ENCODE measurements at places on chromosomes 1 and 21. TPM values are rescaled to one million over a fixed set of nuclear protein-coding genes. Genes with fewer than 3 reads are reported as not detected.
A peak's percentile ranks its signal among the peaks of the same experiment; 100 is the strongest.

- DNase-seq, result no peak
Measured at GRCh38 chr1:241596633-241597032, 43.5 kb downstream of the CHML start.

DNA sequence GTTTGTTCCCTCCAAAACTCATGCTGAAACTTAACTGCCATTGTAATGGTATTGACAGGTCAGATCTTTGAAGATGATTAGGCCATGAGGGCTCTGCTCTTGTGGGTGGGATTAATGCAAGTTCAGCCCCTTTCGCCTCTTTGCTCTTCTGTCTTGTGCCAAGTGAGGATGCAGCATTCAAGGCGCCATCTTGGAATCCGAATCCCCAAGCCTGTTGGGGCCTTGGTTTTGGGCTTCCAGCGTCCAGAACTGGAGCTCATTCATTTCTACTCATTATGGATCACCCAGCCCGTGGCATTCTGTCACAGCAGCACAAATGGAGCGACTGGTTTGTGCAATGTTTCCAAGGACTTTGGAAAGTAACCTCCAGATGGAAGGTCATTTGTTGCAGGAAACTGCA lies 5.6 kb downstream of the TTC34 start:
- DNase-seq, result no peak

- no peak for DNase-seq
Measured at GRCh38 chr1:47230692-47231300, 1.2 kb downstream of the TAL1 start.

DNA sequence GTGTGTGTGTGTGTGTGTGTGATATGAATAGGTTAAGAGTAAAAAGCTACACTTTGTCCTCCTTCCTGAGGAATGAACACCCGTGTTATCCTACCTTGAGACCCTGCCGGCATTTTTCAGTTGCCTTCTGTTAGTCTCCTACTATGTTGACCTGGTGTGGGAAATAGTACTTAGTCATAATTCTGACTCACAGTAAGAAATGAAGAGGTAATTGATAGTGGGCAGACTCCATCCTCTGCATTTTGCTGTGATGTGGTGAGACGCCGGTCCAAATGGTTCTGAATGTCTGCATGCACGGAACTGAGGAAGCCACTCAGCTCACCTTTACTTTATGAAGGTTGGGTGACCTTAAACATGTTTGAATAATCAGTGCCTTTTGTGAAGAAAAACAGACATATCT lies 12.6 kb downstream of the CD101 start:
- no peak for DNase-seq

DNA sequence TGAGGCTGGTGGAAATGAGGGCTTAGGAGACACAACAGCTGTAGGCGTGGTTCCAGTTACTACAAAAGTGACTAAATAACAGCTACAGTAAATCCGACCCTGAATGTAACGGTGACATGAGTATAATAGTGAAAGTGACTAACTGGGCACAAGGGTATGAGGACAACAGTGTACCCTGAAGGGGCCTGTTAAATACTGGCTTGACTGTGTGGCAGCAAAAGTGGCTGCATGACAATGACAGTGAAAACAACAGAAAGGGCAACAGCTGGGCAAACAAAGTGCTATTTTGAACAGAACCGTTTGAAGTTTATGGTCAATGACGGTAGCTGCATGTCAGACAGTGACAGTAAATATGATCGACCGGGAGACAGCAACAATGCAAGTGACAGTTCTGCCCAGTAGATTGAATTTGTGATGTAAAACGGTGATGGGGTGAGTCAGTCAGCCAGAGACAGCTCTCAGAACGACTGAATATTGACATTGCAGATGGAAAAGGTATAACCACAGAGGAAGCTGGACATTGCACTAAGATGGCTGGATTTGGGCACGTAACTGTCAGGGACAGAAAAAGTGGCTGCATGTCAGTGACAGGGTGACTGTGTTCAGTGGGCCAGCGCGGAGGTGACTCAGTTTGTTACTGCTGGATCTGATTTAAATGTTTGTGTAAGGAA lies 1.2 kb upstream of the ZBTB40 start:
- no peak for DNase-seq

DNA sequence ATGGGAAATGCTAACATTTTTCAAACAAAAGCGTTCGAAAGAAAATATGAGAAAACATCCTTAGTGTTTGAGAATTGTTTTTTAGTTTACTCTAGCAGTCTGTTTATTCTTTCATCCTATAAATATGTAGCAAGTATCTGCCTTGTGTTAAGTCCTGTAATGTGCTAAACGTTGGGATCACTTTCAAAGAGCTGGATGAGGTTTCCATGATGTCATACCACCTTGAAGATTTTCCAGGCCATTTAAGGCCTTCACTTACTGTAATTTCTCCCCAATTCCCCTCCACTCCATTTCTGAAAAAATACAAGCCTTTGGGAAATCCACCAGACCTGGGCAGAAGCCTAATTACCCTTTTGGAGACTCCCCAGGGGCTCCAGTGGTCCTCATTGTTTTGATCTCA lies 24.2 kb upstream of the CTBS start:
- DNase-seq, result no peak

DNA sequence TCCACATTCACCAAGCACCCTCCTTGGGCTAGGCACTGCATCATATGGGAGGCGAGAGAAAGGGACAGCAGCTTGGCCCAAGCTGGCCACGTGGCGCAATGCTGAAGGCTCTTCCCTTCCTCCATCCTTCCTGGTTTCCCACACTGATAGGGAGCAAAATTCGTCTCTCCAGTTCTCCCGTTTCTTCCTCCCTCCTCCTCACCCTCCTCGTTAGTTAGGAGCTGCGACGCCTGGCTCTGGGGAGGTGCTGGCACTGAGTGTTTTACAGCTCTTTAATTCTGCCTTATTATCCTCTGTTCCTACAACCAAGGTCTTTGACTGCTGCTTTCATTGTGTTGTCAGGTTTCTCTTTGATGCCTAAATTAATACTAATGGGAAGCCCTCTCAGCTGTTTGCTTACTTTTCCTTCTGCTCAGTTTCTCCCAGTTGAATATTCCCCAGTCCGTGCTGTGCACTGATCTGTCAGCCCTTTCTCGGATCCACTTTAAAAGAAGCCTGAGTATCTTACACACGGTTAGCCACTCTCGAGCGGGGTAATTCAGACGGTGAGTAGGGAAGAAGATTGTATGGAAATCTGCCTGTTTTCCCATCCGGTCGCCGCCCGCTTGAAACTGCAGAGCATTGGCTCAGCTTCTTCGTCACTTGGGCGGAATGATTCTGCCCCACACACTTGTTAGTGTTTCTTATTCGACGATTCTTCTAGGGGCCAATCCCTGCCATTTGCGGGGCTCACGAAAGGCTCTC lies 56.2 kb upstream of the SMYD2 start:
- peak; percentile 10 for DNase-seq

- DNase-seq, result no peak
Measured at GRCh38 chr1:43358121-43358745, 548 bp upstream of the CDC20 start.

DNA sequence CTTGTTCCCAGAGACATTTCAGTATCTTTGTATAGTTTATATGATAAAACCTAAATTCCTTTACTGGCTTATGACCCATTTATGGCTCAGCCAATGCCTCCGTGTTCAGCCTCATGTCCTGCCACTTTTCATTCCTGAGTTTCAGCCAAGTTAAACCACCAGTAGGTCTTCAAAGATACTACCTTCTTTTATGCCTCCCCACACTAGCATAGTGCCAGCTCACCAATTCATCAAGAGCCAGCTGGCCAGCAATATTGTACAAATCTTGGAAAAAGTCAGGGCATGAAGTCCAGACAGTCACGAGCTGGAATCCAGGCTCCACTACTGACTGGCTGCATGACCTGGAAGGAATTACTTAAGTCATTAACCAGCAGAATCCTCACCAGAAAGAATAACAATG lies 446.0 kb downstream of the GPATCH2 start:
- DNase-seq, result no peak

DNA sequence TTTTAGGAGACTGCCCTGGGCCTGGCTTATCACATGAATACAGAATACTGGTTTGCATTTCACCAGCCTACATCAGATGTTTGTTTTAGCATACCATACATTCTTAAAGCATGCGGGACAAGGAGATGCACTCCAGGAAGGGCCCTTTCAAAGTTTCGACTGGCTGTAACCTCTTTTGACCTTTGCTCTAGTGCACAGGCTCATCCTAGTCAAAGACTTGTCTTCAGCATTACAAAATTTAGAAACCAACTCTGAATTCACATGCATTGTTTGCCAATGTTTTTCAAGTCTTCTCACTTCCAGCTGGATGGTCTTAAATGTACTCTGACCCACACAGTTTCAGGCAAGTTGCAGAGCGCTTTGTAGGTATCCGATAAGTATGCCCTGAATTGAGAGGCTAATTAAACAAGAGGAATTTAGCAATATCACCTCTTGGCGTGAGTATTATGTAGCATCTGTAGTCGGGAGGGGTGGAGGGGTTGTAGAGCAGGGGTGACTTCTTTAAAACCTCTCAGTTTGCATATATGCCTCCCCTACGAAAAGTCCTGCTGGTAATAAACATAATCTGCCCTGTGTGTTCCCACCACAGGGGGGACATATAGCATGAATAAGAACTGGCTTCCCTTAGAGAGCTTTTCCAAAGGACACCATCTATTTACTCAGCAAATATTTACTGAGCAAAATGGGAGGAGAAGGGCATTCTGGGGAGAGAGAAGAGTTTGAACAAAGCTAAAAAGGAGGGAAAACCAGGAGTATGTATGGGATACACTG lies 24.4 kb upstream of the AHCYL1 start:
- DNase-seq, result no peak

DNA sequence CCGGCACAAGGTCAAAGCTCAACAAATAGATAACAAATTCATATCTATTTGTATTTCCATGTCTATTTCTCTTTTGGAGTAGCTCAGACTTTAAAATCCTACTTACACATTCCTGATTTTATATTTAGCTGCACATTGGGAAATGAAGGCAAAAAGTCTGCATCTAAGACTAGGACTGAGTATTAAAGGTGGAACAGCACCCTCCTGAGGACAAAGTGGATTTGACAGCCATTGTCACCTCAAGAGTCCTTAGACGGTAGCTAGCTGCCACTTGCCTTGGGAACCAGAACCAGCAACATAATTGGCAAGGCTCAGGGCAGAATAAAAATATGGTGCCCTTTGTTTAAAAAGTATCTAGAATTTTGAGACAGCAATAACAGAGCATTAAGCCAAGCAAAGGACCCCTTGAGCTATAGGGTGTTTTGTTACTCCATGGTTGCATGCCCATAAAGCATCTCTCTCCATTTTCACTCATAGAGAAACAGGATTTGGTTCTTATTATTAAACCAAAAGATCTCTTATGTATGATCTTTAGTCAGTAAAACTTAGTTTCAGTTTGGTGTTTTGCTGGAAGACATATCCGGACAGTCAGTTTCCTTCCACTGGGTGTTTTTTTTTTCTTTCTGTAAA lies 30.0 kb upstream of the SGIP1 start:
- DNase-seq, result no peak

DNA sequence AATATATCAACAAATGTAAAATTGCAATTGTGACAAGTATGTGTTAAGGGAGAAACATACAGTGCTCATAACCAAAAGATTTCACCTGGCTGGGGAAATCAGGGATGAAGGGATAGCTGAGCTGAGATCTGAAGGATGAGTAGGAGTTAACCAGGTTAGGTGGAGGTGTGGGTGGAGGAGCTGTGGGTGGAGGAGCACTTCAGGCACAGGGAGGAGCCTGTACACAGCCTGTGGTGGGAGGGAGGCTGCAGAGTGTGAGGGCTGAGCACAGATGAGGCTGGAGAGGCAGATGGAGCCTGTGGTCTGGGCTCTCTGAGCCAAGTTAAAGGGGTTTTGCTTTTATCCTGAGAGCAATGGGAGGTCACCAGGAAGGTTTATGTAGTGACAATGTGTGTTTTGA lies 111.9 kb downstream of the XCL2 start:
- DNase-seq, result no peak

- no peak for DNase-seq
Measured at GRCh38 chr1:92442351-92442750, 44.4 kb downstream of the GFI1 start.

GRCh38 chr1:183195142-183195574 lies 9.1 kb downstream of the LAMC2 start:
- DNase-seq, result no peak

- no peak for DNase-seq
Measured at GRCh38 chr1:228315484-228315944, 91.1 kb downstream of the TRIM11 start.

DNA sequence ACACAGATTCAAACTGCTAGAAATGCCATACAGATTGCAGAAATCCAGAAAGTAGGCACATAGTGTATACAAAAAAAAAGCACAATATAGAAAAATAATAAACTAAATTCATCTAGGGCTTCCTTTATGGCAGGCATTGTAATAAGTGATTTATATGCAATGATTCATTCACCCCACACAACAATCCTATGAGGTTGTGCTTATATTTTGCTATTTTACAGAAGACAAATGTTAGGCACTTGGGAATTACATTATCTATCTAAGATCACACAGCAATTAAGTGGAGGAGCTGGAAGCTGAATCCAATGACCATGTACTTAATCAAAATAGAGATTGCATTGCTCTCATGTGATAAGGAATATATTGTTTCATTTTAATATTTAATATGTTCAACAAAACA lies 225.7 kb upstream of the KCNK2 start:
- no peak for DNase-seq

DNA sequence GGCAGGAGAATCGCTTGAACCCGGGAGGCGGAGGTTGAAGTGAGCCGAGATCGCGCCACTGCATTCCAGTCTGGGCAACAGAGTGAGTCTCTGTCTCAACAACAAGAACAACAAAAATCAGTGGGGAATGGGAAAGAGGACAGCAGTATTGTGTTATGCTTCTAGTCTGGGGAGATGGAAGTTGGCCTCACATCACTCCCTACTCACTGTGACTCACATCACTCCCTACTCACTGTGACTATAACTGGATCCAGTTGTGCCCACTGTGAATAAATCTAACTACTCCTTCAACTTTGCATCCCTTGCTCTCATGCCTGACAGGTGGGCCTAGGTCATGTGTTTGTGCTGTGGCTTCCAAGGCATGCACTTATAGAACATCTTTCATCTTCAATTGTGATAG lies 285.4 kb upstream of the USP24 start:
- DNase-seq, result no peak

- no peak for DNase-seq
Measured at GRCh38 chr1:78519446-78519845, 28.7 kb downstream of the PTGFR start.

DNA sequence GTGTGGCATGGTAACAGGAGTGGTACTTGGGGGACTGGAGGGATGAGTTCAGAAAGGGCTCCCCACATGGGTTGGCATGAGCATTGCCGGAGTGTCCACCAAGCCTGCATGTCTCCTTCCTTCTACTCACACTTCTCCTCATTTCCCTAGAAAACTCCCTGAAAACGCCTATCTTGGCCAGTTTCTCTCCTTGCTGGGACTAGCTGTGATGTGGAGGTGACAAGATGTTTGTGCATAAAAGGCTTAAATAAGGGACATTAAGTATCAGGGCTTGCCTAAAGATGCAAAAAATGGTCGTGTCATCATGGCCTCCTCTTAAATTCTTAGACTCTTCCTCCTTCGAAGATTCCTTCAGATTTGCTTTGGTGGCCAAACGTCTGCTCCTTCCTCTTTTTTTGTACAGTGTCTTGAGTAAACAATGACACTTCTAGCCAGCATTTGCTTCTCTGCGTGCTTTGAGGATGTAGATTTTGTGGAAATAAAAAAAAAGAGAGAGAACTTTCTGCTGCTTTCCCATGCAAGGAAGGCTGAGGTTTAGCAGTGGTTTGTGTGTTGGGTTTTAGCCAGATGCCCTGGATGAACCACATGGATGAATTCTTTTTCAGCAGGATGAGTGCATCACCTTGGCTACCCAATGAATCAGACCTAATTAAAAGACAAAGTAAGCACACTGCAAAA lies 239.1 kb upstream of the IRF2BP2 start:
- no peak for DNase-seq

The PLXNA2 gene
- polyA plus RNA-seq, result 30.1 TPM

The PERM1 gene
- 0.14 TPM for polyA plus RNA-seq

The LAX1 gene
- polyA plus RNA-seq, result 0.31 TPM

The PTPRU gene
- 17.0 TPM for polyA plus RNA-seq

The ICOSLG gene
- polyA plus RNA-seq, result 3.0 TPM

The C8A gene
- not detected for polyA plus RNA-seq

Measured in right lung (tissue), 10 donors.